ENCODE measurements at places on chromosomes 6 and 20.

GRCh38 chr6:3743541-3743940 lies 8.0 kb downstream of the PXDC1 start:
- no peak for DNase-seq

DNA sequence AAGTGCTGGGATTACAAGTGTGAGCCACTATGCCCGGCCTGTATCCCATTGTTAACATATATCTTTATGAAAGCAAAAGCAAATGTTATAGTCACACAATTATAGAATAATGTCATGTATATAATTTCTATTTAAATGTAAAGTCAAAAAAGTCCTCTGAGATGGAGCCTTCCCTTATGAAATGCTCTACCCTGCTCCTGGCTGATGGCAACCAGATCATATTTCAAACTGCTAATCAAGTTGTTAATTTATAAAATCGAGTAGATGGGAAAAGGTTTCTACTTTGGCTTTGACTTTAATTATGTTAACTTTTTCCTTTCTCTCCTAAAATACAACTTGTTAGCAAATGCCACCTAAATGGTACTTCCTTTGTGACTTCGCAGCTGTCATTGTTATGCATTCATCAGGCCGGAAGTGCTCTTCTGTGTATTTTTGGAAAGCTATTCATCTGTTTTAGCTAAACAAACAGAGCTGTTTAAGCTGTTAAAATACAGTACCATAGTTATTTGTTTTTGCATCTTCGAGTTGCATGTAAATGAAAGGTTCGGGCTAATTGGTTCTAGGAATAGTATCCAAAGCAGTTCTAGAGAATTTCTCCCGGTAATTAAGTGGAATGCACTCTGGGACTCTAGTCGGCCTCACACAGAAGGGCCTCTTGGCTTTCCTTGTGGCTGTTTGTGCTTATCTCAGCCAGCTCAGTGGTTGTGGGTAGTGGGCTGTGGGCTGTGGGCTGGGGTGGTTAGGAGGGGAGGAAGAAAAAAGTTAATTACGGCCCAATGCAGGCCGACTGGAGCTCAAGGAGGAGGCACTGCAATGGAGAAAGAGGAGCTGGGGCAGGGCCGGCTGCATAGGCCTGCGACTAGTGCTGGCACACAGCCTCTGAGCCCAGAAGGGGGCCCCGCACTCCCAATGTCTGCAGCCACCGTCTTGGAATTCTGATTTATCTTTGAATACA lies 34.8 kb downstream of the SLC35D3 start:
- no peak for DNase-seq

- peak; percentile 2 for DNase-seq
Measured at GRCh38 chr6:6217855-6218758, 102.4 kb downstream of the F13A1 start.

DNA sequence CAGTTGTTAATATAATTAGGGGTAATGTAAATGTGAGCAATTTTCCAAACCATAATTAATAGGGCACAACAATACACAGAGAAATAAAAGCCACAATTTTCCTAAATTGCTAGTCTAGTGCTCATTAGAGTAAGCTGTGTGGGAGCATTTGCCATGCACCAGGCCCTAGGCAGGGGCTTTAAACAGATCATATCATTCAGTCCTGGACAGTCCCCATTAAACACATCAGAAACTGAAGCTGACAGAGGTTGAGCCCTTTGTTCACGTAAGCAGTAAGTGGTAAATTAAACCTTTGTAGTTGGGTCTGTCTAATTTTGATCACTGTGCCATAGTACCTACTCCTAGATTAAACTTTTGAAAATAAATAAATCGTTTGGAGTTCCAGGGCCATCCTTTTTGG lies 931.1 kb downstream of the C6orf118 start:
- DNase-seq = no peak
